ENCODE measurements at places on chromosomes 13 and 19.
A peak's percentile ranks its signal among the peaks of the same experiment; 100 is the strongest.

DNA sequence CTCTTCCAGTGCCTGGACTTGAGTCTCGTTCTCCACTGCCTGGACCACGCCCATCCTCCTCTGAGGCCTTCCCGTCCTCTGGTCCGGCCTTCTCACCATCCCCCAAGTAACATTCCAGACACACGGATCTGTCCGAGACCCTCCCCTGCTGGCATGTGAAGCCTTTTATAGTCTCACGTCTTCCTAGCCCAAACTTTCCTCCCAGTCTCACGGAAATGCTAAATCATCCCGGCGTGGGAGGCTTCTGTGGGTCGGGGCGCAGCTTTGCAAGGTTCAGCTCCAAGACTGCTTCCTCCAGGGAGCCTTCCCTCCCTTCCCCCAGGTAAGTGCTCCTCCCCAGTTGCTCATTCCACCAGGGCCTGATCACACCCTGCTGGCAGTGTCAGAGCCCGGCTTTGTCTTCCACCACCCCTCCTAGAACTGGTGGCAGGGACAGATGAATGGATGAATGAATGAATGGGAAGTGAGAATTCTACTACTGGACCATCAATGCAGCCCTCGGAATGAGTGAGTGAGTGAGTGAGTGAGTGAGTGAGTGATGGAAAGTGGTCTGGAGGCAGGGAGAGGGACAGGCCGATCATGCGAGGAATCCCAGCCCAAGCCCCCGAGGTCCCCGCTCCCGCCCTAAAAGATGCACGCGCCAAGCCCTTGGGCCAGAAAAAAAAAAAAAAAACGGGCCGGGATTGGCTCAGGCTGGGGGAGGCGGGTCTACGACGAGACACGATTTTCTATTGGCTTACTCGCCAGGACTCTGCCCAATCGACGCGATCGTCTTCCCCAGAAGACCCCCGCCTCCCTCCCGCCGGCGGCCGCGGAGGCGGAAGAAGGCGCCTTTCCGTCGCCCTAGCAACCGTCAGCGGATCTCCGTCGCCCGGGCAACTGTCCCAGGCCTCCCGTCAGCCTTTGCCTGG lies 9.3 kb downstream of the EPHX3 start:
- no peak for DNase-seq

DNA sequence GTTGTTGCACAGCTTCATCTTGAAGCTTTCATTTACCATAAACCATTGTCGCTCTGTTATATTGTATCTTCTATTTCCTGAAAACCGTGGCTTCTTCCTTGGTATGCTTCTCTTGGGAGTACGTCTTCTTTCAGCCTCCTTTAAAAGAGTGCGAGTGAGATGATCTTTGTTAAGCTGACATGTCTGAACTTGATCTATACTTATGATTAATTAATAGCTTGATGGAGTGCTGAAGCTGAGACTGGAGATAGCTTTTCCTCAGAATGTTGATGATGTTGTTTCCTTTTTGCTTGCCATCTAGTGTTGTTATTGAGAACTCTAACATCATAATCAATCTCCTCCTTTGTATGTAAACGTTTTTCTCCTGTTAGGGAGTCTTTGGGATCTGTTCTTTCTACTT lies 529.3 kb upstream of the SPRY2 start:
- no peak for DNase-seq

DNA sequence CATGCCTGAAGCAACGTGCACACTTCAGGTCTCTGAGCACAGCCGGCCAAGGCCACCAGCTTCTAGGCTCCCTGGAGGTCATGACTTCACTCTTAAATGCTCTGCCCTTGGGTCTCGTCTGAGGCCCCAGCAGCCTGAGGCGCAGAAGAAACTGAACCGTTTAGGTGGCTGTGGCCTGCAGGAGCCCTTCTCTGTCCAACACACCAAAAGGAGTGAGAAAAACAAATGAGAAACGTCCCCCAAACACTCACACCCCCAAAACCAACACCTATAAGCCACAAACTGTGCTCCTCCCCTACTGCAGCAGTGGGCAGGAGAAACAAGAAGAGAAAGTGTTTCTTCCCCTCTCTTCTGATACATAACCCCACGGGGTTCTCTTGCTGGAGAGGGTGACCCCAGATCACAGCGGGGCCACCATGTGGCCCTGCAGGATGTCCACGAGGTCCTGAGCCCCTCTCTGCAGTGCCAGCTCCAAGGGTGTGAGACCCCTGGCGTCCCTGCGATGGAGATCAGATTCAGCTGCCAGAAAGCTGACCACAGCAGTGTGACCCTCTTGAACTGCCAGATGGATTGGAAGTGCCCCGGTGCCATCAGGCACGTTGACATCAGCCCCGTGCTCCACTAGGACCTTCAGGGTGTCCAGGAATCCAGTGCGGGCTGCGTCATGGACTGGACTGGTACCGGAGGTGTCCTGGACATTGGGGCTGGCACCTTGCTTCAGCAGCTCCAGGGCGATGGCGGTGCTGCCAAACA lies 1.0 kb upstream of the KRI1 start:
- peak; percentile 53 for DNase-seq

GRCh38 chr13:47420020-47420419 lies 523.2 kb upstream of the HTR2A start:
- no peak for DNase-seq
